Muscle of leg (tissue), 16 donors: ENCODE measurements at places on chromosomes 1 and 21. TPM values are rescaled to one million over a fixed set of nuclear protein-coding genes. Genes with fewer than 3 reads are reported as not detected.

GRCh38 chr1:89999628-90000027 is 4.7 kb downstream of the ZNF326 start:
- H3K4me3 ChIP-seq: no peak overlapping the region
- no peak overlapping the region for H3K27ac ChIP-seq
- H3K4me1 ChIP-seq: peaks cover 3% of the 10 kb centered on the region
- peaks cover 6% of the 10 kb centered on the region for H3K36me3 ChIP-seq

The CYP4Z1 gene
- 0.18 TPM for total RNA-seq

- H3K4me3 ChIP-seq: no peak overlapping the region
- DNase-seq: no peak
- no peaks in the 10 kb centered on the region for H3K4me1 ChIP-seq
- H3K27ac ChIP-seq: no peak overlapping the region
- no peaks in the 10 kb centered on the region for H3K36me3 ChIP-seq
Measured at GRCh38 chr1:176931526-176931925, 233.0 kb downstream of the ASTN1 start.

GRCh38 chr21:36450511-36450910 is 29.4 kb downstream of the CLDN14 start:
- peaks cover 10% of the 10 kb centered on the region for H3K4me1 ChIP-seq
- no peak overlapping the region for H3K4me3 ChIP-seq
- H3K36me3 ChIP-seq: no peaks in the 10 kb centered on the region
- no peaks in the 10 kb centered on the region for H3K27me3 ChIP-seq
- no peak overlapping the region for H3K27ac ChIP-seq

The FGR gene
- 1.4 TPM for total RNA-seq
